Dermis blood vessel endothelial cell (primary cell): ENCODE measurements at places on chromosomes 3 and 15. TPM values are rescaled to one million over a fixed set of nuclear protein-coding genes. Genes with fewer than 3 reads are reported as not detected.

Gene TRAIP
- total RNA-seq, result 2.0 and 3.9 TPM in 2 replicates

Gene BFSP2
- not detected in 2 replicates for total RNA-seq

Gene CXCR6
- total RNA-seq, result not detected in 2 replicates

Gene KBTBD13
- total RNA-seq, result not detected in 2 replicates

Gene FMN1
- 0.09 and 0.17 TPM in 2 replicates for total RNA-seq
